ENCODE measurements at places on chromosomes 11 and 22.

GRCh38 chr11:61352038-61352437 lies 9.6 kb downstream of the CYB561A3 start:
- no peak for DNase-seq
- no peak overlapping the region for H3K4me3 ChIP-seq
- H3K27ac ChIP-seq: no peak overlapping the region
- peaks cover 14% of the 10 kb centered on the region for H3K36me3 ChIP-seq
- H3K4me1 ChIP-seq: no peaks in the 10 kb centered on the region

DNA sequence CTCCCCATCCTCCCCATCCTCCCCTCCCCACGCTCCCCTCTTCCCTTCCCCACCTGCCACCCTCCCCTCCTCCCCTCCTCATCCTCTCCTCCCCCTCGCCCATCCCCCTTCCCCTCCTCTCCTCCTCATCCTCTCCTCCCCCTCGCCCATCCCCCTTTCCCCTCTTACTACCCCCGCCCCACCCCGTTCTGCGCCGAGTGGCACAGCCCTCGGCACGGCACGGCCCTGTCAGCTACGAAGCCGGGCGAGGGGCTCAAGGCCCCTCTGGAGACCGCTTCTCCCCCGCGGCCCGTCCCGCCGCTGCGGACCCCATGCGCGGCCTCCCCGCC lies 449.9 kb downstream of the OPCML start:
- no peak overlapping the region for H3K4me3 ChIP-seq
- peaks cover 89% of the 10 kb centered on the region for H3K27me3 ChIP-seq
- no peaks in the 10 kb centered on the region for H3K36me3 ChIP-seq
- no peaks in the 10 kb centered on the region for H3K4me1 ChIP-seq
- H3K27ac ChIP-seq: no peak overlapping the region

DNA sequence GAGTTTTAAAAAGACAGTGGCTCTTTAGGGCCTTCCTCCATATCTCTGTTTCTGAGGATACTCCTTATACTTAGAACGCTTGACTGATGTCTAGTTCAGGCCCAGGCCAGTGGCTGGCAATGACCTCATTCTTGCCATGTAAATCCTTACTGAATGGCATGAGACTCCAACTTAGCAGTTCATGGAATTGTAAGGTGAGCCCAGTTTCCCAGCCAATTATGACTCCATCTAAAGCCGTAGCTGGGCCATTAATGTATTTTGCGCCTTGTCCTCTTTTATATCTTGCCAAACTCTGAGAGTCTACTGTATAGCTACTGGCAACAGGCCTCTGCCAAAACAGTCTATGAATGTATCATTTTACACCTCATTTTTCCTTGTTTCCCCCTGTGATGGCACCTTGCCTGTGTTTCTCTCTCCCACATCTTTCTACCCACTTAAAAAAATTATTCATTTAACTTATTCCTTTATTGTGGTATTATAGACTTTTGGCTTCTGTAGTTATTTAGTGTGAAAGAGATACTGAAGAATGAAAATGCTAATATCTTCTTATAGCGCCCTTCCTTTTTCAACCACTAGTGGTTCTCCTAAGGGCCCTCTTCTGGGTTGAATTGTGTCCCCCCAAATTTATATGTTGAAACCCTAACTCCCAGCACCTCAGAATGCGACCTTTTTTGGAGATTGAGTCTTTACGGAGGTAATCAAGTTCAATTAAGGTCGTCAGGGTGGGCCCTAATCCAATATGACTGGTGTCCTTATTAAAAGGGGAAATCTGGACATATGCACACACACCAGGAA lies 67.4 kb downstream of the ZNRF3 start:
- H3K36me3 ChIP-seq: peaks cover 21% of the 10 kb centered on the region
- H3K4me3 ChIP-seq: no peak overlapping the region
- peaks cover 50% of the 10 kb centered on the region for H3K4me1 ChIP-seq
- H3K27me3 ChIP-seq: no peaks in the 10 kb centered on the region

DNA sequence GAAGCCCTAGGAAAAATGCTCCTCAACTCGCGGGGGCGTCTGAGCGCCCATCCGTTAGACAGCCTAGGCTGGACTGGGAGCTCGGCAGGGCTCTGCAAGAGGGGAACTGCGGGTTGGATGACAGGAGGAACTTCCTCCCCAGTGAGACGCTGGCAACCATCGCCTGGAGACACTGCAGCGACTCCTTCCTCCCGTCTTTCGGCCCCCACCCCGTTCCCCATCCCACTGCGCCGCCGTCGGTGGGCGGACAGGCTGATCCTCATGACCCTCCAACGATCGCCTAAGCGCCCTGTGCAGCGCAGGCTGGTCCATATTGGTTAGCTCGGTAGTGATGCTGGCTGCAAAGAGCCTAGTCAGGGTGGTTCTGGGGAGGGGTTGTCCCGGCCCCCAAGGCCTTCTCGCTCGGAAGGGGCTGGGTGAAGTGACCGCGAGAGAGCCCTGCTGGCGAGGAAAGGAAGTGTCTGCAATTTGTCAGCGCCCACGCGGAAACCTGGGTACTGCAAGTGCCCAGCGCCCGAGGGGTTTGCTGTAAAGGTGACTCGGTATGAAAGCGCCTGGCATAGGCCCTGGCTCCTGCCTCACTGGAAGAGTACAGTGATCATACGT lies 638 bp downstream of the NRGN start:
- H3K36me3 ChIP-seq: no peaks in the 10 kb centered on the region
- H3K27ac ChIP-seq: no peak overlapping the region
- peak overlapping the region; percentile 67 for H3K4me3 ChIP-seq
- peaks cover 98% of the 10 kb centered on the region for H3K27me3 ChIP-seq
- peaks cover 12% of the 10 kb centered on the region for H3K4me1 ChIP-seq
- no peak for DNase-seq

- peak; percentile 62 for DNase-seq
- no peaks in the 10 kb centered on the region for H3K27me3 ChIP-seq
- no peak overlapping the region for H3K27ac ChIP-seq
Observed at GRCh38 chr22:25362215-25362882, 142.9 kb downstream of the CRYBB2 start.

DNA sequence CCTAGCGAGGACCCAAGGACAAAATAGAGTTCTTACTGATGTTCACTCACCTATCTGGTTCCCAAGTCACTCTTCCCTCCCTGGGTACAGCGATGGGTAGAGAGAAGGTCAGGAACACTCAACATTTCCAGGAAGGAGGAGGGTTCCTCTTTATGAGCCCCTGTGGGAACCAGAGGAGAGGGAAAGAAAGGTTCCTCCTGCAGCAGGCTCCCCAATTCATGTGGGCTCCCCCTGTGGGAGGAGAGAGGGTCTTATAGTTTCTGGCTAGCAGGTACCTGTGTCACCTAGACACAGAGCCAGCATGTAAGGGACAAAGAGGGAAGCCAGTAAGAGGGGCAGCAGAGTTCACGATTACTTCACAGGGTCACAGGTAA lies 93.5 kb downstream of the DBX1 start:
- no peak overlapping the region for H3K27ac ChIP-seq
- no peak overlapping the region for H3K4me3 ChIP-seq
- H3K27me3 ChIP-seq: no peaks in the 10 kb centered on the region
- DNase-seq: no peak

DNA sequence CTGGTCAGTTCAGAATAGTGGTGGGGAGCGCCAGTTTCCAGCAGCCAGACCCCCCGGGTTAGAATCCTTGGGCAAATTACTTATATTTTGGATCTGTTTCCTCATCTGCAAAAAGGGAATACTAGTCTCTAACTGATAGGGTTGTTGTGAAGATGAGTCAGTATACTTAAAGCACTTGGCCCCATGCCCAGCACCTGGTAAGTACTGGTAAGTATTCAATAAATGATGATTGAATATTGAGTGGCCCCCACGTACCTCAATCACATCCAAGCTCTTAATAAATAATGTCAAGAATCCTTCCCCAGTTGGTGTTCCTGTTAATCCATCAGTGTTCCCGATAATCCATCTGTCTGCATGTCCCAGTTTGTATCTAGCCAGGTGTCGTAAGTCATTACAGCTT lies 12.1 kb downstream of the ACP2 start:
- H3K4me3 ChIP-seq: no peak overlapping the region
- peaks cover 28% of the 10 kb centered on the region for H3K36me3 ChIP-seq
- no peak for DNase-seq
- H3K4me1 ChIP-seq: peaks cover 4% of the 10 kb centered on the region

GRCh38 chr11:117931971-117932370 lies 2.8 kb upstream of the TMPRSS13 start:
- H3K36me3 ChIP-seq: no peaks in the 10 kb centered on the region
- no peaks in the 10 kb centered on the region for H3K27me3 ChIP-seq
- peaks cover 66% of the 10 kb centered on the region for H3K4me1 ChIP-seq
- H3K27ac ChIP-seq: peak overlapping the region; percentile 79
- no peak for DNase-seq

DNA sequence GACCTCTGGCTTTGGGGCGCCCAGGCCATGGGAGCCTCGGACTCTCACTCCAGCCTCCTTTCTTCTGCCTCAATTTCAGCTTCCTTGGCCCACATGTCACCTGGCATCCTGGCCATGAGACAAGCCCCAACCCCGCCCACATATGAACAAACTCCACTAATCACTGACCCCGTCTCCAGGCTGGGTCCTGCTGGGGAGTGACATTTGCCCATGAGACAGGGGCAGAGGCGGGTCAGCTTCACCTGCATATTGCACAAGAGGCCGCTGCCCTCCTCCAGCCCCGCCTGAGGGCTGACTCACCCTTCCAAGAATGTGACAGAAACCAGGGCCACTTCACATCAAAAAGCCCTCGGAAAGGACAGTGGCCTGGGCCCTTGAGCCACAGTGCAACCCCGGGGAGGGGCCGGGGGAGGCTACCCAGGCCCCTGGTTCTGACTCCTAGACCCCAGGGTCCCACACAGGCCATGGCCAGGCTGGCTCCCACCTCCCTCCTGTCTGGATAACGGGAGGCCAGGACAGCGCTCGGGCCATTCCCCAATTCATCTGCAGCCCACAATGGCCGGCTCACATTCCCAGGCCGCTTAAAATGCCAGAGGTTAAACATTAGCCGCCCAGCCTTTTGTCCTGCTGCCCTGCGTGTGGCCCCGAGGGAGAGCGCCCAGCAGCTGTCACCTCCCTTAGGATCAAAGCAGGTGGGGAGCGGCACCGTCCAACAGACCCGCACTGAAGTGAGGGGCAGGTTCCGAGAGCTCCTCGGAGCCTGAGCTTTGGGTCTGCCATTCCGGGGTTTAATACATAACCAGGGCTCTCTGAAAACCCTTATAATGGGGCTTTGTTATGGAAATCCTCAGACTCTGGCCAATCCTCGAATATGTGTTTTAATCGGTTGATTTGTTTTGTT lies 42.3 kb downstream of the TRMU start:
- DNase-seq: no peak
- H3K4me1 ChIP-seq: peaks cover 7% of the 10 kb centered on the region
- no peaks in the 10 kb centered on the region for H3K27me3 ChIP-seq
- H3K27ac ChIP-seq: no peak overlapping the region
- peaks cover 34% of the 10 kb centered on the region for H3K36me3 ChIP-seq

DNA sequence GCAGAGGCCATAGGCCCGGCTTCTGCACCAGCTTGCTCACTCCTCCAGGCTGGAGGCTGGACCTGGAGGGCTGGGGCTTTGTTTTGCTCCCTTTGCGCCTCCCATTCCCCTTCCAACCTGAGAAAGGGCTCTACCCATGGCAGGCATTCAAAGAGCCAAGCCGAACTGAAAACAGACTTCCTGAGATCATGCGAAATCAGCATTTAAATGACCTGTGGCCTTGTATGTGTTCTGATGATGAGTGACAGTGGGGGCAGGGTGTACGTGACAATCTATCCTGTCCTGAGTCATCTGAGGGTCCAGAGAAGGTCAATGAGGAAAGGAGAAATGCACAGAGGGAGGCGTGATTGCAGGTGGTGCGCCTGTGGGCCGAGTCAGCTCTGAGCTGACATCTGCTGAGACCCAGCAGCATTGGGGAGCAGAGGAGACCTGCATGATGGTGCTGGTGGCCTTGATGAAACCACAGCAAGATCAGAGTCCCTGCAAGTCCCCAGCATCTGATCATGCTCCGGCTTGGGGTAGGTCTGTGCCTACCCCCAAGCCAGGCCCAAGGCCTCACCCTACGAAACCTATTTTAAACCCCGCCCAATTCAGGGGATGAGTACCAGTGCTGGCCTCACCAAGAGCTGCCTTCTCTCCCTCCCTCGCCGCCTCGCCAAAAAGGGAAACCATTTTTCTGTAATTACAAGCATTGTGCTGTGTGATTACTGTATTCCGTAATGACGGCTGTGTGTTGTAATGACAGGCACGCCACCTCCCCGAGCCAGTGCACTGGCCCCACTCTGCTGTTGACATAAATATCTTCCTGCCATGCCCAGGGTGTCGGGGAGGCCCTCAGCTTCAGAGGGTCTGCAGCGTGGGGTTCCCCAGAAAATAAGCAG lies 95.2 kb upstream of the ANO1 start:
- H3K4me3 ChIP-seq: no peak overlapping the region
- H3K27ac ChIP-seq: no peak overlapping the region
- peaks cover 28% of the 10 kb centered on the region for H3K4me1 ChIP-seq

GRCh38 chr22:29320546-29320945 lies 5.0 kb upstream of the RASL10A start:
- DNase-seq: no peak
- H3K4me1 ChIP-seq: peaks cover 1% of the 10 kb centered on the region
- H3K27ac ChIP-seq: no peak overlapping the region
- H3K4me3 ChIP-seq: no peak overlapping the region

DNA sequence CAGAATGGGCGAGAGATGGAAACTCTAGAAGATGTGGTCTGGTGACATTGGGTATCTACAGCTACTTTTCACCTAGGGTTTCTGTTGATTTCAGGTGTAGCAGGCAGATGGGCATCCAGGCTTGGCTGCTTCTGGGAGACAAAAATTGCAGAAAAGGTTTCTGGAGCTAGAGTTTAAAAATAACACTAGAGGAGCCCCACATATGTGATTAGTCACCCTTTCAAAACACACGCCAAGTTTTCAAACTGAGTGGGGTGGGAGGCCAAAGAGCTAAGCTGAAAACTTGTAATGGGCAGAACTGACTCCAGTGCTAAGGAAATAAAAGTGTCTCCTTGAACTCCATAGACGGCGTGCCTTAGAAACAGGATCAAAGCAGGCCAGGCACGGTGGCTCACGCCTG lies 80.8 kb downstream of the GRK3 start:
- no peaks in the 10 kb centered on the region for H3K27me3 ChIP-seq
- H3K36me3 ChIP-seq: peaks cover 9% of the 10 kb centered on the region
- no peak overlapping the region for H3K4me3 ChIP-seq
- no peak overlapping the region for H3K27ac ChIP-seq
- no peak for DNase-seq

DNA sequence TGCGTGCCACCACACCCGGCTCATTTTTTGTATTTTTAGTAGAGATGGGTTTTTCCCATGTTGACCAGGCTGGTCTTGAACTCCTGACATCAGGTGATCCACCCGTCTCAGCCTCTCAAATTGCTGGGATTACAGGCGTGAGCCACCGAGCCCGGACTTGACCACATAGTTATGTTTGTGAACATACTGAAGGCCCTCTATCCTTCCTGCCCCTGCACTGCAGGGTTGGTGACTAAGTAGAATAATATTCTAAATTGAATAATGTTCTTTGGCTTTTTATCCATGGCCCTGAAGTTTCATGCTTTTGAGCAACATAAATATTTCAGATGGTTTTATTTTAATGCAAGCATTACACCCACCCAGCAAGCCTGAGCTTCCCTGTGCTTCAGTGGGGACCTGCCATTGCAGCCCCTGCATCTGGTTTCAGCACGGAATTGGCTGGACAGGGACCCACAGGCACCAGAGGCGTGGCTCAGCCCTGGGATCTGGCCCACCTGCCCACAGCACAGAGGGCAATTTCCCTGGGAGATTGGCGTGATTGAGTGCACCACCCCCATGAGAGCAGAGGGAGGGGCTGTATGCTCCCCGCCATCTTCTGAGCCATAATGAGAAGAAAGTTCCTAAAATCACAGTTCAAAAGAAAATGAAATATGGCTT lies 460.5 kb downstream of the BRD1 start:
- H3K4me3 ChIP-seq: no peak overlapping the region
- H3K36me3 ChIP-seq: no peaks in the 10 kb centered on the region
- no peak for DNase-seq
- H3K27ac ChIP-seq: no peak overlapping the region
- H3K4me1 ChIP-seq: peaks cover 3% of the 10 kb centered on the region

- peaks cover 4% of the 10 kb centered on the region for H3K4me1 ChIP-seq
- H3K27ac ChIP-seq: no peak overlapping the region
- DNase-seq: no peak
Observed at GRCh38 chr22:48795664-48796063, 1032.0 kb downstream of the BRD1 start.
